ENCODE measurements at places on chromosomes 2 and 18.

DNA sequence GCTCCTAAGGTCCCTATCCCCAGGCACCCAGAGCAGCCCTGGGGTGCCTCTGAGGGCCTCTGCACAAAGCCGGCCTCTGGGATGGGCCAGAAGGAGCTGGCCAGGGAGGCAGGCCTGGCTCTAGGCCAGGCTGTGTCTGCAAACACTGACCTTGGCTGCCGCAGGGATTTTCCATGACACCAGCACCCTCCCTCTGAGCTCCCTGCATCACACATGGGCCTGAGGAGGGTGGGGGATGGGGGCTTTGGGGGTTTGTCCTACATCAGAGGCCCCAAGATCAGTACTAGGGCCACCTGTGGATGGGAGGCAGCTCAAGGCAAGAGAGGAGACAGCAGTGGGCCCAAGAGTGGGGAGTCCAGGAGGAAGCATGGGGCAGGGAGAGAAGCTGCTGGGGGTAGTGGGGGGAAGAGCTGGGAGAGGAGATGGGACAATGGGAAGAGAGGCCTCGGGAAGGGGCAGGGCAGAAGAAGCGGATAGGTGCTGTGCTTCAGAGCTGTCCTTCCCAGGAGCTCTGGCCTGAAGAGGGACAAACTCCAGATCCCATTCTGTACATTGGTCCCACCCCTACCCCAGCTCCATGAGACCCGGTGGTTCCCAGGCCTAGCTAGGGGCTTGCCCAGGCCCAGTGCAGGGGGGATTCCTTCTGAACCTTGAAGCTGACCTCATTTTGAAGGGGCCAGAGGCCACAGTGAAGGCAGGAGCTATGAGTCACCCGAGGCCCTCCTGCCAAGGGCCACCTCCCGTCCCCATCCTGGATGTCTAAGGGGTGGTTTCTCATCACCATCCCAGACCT, 28.0 kb downstream of the KCNK3 start:
- peak; percentile 23 for DNase-seq

DNA sequence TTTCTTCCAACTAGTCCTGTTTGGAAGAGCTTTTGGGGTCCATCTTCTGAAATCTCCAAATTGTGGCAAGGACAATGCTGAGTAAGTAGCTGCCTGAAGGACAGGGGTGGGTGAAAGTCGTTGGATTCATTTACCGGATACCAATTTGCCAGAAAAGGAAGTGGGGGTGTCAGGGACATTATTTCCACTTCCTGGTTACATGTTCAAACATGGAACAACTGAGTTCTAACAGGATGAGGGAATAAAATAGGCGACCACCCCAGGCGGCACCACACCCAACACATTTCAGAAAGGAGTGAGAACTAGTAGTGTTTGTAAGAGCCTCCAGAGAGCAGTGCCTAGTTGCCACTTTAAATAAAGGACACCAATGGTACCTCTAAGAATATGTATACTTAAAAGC, 158.6 kb upstream of the SERTAD2 start:
- no peak for DNase-seq

DNA sequence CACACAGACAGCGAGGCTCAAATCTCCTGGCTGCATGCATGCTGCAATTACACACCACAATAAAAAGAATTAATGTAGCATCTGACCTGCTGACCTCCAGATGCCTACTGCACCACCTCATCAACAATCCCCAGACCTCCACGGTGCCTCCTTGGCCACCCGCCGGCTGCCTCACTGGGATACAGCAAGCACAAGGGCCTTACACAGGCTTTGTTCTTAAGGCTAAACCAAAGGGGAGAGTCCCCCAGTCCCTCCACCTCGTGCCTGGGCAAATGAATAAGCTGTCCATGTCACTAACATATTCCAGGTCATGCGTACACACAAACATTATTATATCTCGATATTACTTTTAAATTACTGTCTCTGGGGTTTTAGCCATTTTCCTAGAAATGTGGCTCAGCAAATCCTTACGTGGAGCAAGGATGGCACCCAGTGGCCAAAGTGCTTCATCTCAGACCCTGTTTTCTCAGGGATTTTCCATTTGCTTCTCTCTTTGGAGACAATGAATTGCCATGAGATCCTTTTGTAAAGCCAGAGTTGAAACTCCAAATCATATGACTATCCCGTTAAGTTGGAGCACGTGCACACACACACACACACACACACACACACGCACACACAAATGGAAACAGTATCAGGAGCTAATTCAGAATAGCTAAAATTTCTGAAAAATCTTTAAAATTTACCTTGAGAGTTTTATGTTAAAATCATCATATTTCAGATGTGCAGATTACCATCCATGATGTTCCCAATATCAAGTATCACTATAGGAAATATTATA, 313.8 kb downstream of the PDE11A start:
- DNase-seq, result no peak

DNA sequence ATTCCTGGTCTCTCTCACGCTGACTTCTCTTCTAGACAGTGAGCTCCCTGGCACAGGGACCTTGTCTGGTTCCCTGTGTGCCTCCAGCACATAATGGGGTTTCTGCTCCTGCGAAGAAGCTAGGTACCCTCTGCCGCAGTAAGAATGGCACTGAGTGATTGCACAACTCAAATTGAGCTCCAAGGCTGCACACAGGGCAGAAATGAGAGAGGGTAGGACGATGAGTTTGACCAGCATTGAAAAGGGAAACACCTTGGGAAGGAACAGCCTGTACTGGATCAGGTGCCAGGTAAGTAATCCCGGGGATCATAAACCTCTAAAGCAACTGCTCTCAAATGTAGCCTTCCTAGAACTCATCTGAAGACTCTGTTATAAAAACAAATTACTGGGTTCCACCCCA, 21.0 kb upstream of the MSGN1 start:
- no peak for DNase-seq

GRCh38 chr2:161161074-161161706, 962 bp downstream of the TANK start:
- DNase-seq, result no peak

DNA sequence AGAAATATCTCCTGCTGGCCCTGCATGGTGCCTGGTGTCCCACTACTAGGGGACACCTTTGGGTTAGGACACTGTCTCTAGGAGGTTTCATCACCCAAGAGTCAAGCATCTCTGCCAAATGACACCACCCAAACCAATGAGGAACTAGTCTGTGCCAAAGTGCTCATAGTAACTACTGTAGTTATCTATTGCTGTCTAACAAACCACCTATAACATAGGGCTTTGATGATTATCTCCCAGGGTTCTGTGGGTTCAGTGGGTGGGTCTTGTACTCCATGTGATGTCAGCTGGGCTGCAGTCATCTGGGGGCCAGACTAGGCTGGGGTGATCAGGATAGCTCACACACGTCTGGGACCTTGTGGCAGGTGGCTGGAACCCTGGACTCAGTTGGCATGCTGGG, 59.8 kb downstream of the EPAS1 start:
- no peak for DNase-seq

DNA sequence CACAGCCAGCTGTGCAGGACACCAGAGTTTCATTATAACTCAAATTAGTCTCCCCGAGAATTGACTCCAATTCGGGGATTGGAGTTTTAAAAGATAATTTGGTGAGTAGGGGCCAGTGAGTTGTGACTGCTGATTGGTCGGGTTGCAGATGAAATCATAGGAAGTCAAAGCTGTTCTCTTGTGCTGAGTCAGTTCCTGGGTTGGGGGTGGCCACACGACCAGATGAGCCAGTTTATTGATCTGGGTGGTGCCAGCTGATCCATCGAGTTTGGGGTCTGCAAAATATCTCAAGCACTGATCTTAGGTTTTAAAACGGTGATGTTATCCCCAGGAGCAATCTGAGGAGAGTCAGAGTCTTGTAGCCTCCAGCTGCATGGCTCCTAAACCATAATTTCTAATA, 82.7 kb upstream of the SLC66A3 start:
- no peak for DNase-seq

- DNase-seq, result no peak
These were observed 602.3 kb downstream of the TMEM182 start for GRCh38 chr2:103364177-103364576.

All from GM04503 (cell line).